ENCODE measurements at places on chromosomes 3 and 15. TPM values are rescaled to one million over a fixed set of nuclear protein-coding genes. Genes with fewer than 3 reads are reported as not detected.

DNA sequence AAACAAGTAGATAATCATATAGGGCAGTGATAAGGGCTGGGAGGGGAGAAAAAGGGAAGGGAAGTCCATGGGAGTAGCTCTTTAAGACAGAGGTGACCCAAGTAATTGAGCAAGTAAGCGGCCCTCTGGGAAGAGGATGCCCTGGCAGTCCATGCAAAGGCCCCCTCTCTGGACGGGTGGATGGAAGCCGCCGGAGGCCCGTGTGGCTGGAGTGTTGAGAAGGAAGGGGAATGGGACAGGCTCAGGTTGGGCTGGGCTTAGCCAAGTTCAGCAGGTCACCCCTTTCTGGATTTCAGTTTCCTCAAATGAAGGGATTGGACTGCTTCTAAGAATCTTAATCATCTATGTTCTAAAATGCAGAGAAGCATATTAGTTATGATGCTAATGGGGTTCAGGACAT is 32.4 kb upstream of the TRPM1 start:
- DNase-seq, result no peak

DNA sequence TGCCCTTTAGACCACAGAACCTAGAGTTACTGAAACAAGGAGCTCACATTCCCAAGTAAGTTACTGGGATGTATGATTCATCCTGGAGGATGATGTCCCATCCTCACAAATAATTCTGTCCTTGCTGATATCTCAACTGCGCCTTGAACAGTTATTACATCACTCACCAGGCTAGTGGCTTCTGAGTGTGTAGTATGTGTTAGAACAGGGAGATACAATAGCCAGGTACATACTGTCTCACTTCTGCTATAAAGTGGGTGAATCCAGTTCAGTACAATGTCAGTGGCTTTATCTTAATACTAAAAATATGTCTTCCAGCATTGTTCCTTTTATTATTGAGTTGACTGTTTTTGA is 483.2 kb upstream of the FRG2C start:
- DNase-seq, result no peak

DNA sequence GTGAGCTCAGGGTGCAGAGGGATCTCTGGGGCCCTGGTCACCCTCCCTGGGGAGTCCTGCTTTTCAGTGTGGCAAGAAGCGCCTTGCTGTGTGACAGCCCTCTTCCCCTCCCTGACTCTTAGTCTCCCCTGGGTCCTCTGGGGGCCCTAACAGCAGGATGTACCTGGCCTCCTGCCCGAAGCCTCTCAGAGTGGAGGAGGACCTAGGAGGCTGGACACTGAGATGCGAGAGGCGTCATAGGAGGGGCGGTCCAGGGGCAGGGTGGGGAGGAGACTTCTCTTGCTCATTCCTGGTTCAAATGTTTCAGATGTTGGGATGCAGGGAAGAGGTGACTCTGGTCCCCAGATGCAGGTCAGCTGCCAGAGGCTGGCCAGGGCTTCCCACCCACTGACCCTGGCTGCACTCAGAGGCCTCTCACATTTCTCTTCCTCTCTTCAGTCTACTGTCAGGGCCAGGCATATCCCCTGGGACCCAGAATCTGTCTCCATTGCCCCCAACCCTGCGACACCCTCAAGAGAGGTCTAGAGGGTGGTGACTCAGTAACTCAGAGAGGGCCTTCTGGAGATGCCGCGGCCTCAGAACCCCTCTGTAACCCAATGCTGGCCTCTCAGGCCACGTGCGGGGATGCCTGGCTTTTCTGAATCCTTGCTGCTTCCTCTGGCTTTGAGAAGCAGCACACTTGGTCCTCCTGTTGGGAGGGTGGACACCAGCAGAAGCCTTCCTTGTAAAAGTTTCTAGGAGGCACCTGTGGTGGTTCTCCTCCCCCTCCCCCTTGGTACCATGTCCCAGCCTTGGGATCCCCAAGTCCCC is 25.9 kb downstream of the SNX33 start:
- peak; percentile 92 for DNase-seq

LXN gene
- total RNA-seq, result 3.9 TPM

ALPK3 gene
- 132 TPM for total RNA-seq

TUSC7 gene
- total RNA-seq, result not detected
